ENCODE measurements at places on chromosomes 11 and 22.

- no peak for DNase-seq
Measured at GRCh38 chr11:128903248-128904061, 12.3 kb downstream of the KCNJ5 start.

DNA sequence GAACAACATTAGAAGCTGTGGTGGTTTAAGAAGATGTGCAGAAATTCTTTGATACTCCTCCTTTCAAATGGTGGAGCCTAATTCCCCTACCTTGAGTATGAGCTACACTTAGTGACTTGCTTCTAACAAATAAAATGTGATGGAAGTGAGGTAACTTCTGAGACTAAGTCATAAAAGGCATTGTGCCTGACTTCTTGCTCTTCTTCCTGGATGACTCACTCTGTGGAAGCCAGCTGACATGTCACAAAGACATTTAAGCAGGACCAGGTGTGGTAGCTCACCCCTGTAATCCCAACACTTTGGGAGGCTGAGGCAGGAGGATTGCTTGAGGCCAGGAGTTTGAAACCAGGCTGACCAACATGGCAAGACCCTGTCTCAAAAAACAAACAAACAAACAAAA, 3.9 kb upstream of the PLA2G3 start:
- DNase-seq, result no peak

DNA sequence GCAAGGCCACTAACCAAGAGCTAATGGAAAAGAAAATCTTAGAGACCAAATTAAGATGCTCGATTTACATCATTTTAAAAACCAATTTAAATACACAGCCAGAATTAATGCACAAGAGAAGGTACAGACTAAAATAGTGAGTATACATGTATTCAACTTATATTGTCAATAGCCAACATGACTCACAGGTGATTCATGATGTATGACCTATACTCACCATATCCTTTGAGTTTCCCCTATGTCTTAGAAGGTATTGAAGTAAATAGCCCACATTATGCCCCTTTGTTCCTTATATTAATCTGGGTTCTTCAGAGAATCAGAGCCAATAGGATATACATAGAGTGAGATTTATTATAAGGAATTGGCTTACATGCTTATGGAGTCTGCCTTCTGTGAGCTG, 97.5 kb upstream of the ANO3 start:
- DNase-seq, result no peak

DNA sequence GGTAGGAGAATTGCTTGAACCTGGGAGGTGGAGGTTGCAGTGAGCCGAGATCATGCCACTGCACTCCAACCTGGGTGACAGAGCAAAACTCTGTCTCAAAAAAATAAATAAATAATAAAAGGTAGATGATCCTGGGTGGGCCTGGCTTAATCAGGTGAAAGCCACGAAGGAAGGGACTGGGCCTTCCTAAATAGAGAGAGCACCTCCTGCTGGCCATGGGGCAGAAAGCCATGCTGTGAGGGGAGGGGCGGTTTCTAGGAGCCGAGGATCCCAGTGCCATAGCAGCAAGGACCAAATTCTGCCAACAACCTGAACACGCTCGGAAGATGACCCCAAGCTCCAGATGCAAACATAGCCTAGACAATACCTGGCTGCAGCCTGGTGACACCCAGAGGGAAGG, 24.5 kb upstream of the DGKZ start:
- DNase-seq, result no peak

DNA sequence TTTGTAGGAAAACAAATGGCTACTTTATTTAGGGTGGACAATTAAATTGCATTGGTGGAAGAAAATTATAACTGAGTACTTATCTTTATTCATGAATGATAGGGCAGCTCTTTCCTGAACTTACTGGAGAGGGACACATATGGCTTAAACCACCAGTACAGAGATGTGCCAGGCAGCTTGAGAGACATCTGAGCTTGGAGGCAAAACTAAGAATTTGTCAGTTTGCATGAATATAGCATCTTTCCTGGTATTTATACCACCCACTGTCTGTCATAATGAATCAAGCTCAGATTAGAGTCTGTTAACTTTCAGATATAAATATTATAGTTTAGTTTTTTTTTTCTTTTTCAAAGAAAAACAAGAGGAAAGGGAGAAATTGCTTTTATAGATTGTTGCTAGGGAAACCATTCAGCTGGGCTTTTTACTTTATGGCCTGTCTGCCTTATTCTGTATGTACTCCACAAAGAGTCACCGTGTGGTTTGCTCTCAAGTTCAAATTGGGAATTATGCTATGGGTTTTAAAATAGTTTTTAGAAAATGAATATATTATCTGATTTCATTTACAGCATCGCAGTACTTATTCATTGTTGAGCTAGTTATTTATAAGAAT, 477.0 kb upstream of the CHORDC1 start:
- DNase-seq, result no peak

DNA sequence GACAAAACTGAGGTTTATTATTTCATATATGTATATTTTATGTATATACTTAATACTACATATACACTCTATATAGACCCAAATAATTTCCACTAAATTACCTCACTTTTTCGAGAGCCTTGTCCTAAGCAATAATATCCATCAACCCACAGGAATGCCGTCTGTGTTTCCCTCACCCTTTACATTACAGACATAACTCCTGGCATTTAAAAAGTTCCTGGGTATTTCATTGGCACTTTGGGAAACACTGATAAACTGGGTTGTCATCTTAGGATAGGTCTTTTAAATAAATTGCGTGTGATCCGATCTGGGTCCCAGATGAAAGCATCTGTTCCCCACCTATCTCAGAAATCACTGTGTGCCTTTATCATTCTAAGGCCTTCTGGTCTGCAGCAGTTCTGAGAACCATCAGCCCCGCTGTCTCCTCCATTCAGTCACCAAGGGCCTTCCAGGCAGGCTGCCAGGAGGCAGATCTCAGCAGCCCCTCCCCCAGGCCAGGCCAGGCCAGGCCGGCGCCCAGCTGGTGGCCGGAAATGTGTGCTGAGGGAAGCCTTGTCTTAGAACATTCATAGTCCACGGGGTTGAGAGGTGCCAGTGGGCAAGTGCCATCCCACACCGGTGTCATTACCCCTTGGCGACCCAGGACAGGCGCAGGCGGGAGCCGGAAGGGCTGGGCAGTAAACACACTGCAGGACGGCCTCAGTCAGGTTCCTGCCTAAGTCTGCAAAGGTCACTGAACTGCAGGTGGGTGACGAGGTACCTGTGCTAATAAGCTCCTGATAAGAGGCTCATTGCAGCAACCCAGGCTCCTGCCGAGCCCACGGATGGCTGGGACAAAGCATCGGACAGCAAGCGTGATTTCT, 3.3 kb downstream of the FGF19 start:
- DNase-seq, result no peak

Measured in activated T-cell treated with anti-CD3 and anti-CD28 coated beads, Interleukin-2, amount 50 U/mL, for 24 hours (primary cell).